ENCODE measurements at places on chromosomes 12 and 14.

DNA sequence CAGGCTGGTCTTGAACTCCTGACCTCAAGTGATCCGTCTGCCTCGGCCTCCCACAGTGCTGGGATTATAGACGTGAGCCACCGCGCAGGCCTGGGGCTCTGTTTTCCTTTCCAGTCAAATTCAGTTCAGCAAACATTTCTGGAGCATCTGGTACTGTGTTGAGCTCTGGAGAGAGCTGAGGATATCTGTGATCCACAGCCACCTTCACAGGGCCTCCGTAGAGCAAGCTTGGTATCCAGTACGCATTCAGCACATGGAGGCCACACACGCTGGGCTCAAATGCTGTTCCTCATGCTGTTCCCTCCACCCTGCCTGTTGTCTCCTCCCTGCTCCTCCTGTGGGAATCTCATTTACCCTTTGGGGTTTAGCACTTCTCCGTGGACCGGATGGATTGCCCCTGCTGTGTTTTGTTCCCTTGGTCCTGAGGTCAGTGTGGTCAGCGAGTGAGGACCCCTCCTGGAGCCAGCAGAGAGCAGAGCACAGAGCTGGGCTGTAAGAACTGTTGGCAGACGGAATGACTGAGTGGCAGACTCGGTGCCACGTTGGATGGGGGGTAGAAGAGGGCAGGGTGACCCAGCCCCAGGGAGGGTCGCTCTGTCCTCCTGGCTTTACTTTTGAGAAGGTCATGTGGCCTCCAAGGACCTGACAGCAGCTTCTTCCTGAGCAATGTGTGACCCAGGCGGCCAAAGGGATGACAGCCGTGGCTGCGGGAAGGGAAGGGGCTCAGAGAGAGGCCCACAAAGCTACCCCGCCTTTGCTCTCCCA is 891 bp downstream of the RPS6KL1 start:
- DNase-seq: no peak

GRCh38 chr12:132831771-132832170 is 3.1 kb upstream of the GOLGA3 start:
- DNase-seq: no peak

DNA sequence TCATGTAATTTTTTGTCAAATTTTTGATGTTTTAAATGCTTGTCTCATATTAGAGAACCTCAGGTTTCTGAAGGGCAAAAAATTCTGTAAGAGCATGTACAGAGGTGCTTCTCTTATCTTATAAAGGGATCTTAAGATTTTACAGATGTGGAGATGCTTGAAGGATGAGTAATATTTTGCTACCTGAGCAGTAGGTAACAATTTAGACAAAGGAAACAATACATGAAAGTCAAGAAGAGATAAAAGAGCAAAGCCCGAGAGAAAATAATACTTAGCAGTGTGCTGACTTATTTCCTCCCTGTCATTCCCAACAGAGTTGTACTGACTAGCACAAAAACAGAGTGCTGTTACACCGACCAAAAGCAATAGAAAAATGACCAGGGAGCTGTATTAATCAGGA is 98.1 kb upstream of the PTPRR start:
- no peak for DNase-seq

DNA sequence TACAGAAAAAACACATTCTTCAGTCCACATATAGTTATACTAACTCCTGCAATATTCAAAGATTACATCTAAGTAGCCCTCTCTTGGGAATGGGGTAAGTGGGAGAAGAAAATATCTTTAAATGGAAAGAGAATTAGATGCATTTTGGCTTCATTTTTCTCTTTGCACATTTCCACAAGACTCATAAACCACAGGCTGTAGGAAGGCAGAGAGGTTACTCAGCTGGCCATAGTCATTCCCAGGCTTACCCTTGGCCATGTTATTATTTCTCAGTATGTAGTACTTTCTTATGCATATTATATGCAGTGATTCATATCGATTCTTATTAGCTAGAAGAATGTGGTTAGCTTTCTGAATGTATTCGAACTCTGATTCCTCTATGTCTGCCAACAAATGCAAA is 92.2 kb downstream of the PTPRR start:
- no peak for DNase-seq

DNA sequence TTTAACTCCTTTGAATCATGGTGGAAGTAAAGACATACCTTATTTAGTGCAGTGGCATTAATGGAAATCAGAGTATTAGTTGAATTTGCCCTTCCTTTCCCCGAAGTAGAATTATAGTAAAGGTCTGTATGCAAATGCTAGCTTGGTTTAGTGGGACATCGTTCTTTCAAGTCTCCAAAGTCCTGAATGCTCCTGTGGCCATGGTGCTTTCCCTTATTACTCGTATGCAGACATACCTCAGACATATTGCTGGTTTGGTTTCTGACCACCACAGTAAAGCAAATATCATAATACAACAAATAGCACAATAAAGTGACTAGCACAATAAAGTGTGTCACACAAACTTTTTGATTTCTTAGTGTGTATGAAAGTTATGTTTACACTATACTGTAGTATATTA is 52.3 kb downstream of the MNAT1 start:
- no peak for DNase-seq

DNA sequence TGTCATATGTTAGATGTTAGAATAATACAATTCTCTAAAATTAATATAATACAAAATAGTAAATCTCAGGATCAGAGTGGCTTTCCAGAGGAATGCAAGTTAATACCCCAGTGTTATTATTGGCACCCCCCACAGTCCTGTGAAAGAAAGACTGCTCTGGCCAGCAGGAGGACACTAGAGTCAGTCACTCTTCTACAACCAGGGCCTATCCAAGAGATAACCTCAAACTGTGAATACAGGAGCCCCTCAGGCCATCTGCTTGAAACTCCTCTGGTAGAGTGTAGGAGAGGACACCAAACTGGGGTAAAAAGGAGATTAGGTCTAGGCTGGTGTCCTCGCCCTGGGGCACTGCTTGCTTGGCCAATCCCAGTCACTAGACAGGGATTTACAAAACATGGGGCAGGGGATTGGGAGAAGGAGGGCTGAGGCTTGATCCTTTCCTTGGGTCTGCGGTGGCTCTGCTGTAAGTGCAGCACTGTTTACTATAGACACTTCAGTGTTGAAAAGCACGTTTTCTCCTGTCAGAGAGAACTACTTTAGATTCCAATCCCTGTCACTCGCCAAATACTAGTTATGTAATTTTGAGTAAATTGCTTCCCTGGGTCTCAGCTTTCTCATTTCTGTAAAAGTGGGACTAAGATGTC is 44.5 kb upstream of the PTPRR start:
- DNase-seq: no peak

- DNase-seq: no peak
These were observed 15.2 kb upstream of the PTPRO start for GRCh38 chr12:15307079-15307478.

GRCh38 chr14:45254771-45255170 is 1.8 kb upstream of the MIS18BP1 start:
- no peak for DNase-seq

Data from retina (tissue), 1 donor.